ENCODE measurements at places on chromosomes 2 and 18.

GRCh38 chr2:26674771-26675170 lies 17.8 kb upstream of the KCNK3 start:
- DNase-seq = no peak

- DNase-seq = no peak
Observed at GRCh38 chr2:15448250-15448839, 112.8 kb downstream of the NBAS start.

DNA sequence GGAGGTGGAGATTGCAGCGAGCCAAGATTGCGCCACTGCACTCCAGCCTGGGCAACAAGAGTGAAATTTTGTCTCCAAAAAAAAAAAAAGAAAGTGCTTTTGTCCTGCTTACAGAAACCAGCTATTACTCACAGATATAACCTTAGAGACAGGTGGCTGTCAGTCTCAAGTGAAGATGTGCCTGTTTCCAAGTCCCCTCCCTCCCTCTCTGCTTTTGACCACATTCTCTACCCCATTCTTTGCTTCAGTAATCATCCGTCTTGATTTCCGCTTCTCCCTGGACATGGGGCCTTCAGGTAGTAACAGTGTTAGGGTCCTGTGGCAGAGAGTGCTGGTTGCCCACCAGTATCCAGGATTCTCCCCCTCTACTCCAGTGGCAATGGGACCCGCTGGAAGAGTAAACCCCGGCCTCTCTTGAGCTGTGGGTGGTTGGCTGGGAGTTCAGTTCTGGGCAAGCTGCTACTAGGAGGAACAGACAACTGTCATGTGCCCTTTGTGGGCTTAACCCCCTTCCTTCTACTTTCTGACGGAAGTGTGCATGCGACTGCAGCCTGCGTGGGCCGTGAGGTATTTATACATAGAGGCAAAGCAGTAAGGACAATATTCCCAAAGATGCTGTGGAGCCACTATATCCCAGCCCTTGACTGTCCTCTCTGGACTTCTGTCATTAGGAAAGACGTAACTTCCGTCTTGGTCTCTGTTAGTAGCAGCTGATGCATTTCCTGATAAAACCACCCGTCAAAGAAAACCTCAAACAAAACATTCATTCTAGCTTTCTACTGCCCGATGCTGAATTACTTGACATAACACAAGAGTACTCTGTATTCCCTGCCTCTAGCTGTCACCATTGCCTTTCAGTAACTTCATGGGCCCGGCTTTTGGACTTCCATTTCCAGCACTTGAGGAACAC lies 17.8 kb downstream of the PDCL3 start:
- peak; percentile 28 for DNase-seq

- DNase-seq = no peak
Observed at GRCh38 chr2:120937686-120938044, 202.0 kb downstream of the GLI2 start.

DNA sequence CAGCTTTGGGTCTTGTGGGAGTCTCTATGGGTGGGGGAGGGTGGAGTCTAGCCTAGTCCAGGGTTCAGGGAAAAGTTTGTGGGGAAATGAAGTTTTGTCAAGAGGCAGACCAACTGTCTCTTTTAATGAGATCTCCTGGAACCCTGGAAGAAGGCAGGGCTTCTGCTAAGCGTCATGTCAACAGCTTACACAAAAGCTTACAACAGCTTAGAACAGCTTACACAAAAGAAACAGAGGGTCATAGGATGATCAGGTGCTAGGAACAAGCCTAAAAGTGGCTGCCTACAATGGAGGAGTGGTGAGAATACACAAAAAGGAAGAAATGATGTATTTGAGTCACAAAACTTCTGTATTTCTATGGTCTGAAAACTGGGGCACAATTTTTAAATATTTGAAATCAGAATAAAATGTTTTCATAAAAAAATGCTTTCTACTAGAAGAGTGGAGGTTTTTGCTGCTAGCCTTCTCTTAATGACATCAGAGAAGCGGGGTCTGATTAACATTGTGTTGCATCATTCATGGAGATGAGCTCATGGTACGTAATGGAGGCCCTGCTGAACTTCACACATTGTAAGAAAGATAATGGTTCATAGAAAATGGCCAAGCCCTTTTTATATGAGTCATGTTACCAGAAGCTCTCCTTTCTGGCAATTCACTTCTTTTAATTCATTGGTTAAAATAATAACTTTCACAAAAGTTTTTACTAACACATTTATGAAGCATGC lies 351.0 kb downstream of the PIK3C3 start:
- DNase-seq = no peak

DNA sequence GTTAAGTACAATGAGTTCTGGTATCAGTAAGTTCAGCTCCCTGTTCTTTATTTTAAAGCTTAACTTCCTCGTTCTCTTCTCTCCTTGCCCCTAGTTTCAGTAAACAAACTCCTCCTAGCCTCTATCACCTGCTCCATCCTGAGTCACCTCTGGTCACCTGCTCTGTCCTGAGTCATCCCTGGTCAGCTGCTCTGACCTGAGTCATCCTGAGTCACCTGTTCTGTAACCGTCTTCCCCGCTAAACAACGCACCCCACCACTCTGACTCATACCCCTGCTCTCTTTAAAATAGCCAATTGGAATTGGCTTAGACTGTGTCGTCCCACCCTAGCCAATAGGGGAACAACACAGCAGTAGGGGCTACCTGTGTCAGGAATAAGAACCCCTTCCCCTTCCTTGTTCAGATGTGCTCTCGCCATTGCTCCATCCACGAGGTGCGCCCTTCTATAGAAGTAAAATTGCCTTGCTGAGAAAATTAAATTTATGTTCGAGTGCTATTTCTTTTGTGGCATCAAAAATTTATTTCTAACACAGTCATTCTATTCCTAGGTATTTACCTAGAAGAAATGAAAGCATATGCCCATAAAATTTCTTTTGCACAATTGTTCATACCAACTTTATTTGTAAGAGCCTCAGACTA lies 24.9 kb upstream of the RMND5A start:
- no peak for DNase-seq

GRCh38 chr2:144507441-144508171 lies 12.3 kb downstream of the ZEB2 start:
- DNase-seq = no peak

- DNase-seq = peak; percentile 59
Observed at GRCh38 chr2:50591642-50592041, 440.3 kb downstream of the NRXN1 start.

DNA sequence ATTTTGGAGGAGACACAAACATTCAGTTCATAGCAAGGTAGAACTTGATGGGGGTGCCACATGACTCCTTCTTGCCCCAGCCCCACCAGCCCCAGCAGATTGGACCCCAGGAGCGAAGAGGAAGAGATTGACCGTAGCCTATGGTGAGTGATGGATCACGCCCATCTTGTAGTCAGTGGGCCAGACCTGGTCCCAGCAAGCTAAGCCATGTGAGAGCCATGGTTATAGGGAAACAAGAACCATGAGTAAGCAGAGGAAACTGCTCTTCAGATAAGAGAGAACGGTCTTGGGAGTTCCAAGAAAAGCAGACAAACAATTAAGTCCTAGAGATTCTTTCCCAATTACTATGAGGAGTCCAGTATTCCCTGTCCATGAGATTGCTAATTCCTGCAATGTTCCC lies 4.6 kb upstream of the TCF4 start:
- no peak for DNase-seq

DNA sequence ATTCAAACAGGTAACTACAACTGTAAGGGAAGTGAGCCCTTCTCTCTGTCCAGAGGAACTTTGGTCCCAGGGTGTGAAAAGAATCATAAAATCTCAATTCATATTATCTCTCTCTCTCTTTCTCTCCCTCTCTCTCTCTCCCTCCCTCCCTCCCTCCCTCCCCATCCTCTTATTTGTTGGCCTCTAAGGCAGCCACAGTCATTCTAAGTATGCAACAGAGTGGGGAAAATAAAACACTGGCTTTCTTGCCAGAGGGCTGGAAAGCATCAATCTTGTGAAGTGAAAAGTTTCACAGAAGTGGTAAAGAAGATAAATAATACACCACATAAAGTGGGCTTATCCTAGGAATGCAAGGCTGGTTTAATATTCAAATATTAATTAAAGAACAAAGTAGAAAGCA lies 95.6 kb upstream of the KCNH7 start:
- no peak for DNase-seq

GRCh38 chr2:135909976-135910375 lies 33.7 kb upstream of the MCM6 start:
- no peak for DNase-seq

- no peak for DNase-seq
Observed at GRCh38 chr2:45845566-45845965, 194.1 kb downstream of the PRKCE start.

- no peak for DNase-seq
Observed at GRCh38 chr18:10530002-10530401, 4.2 kb downstream of the NAPG start.

DNA sequence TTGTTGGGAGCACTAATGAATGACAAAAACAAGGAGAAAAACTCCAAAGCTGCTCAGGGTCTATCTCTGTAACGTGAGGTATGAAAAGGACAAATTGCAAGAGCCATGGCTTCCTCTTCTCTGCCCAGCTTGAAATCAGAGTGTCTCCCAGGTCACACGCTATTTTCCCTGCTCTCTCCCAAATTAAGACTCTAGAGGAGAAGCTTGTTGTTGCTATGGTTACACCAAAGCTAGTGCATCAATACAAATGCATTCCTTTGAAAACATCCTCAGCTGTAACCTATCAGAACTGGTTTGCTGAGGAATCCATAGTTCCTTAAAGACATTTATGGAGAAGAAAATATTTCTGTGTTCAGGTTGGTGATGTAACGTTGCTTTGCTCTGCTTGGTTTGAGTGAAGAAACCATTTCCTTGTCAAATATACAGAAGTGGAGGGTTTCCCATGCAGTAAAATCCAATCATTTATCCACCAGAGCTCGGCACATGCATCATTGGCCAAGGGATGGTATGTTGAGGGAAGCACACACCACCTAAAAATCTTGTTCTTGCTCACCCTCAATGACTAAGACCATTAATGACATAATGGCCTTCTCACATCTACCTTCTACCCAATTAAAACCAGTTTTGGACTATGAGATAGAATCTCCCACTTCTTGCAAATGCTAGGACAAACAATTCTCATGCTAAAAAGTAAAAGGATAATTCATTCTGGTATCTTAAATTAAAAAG lies 2135.6 kb upstream of the CELF4 start:
- peak; percentile 35 for DNase-seq

- DNase-seq = no peak
Observed at GRCh38 chr18:939166-939565, 34.5 kb downstream of the ADCYAP1 start.

- no peak for DNase-seq
Observed at GRCh38 chr2:33746208-33746800, 147.2 kb upstream of the FAM98A start.

DNA sequence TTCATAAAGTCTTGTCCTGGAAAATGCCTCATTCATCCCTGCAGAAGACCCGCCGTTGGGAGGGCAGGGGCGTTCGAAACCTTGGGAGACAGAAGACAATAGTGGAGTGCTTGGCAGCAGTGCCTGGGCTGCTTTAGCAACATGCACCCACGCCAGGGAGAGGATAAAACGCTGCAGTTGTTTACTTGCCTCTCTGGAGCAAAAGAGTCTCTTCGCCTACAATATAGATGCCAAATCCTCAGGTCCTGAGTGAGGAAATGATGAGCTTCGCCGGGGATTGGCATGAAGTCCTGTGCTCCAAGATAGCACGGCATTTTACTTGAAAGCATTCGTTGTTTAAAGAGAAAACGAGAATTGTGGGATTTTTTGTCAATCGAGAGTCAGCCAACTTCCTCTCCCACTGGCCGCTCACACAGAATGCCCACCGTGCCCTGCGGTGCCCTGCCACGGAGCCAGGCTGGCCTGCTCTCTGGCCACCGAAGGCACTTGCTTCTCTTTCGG lies 152.5 kb upstream of the POU3F3 start:
- DNase-seq = peak; percentile 54

DNA sequence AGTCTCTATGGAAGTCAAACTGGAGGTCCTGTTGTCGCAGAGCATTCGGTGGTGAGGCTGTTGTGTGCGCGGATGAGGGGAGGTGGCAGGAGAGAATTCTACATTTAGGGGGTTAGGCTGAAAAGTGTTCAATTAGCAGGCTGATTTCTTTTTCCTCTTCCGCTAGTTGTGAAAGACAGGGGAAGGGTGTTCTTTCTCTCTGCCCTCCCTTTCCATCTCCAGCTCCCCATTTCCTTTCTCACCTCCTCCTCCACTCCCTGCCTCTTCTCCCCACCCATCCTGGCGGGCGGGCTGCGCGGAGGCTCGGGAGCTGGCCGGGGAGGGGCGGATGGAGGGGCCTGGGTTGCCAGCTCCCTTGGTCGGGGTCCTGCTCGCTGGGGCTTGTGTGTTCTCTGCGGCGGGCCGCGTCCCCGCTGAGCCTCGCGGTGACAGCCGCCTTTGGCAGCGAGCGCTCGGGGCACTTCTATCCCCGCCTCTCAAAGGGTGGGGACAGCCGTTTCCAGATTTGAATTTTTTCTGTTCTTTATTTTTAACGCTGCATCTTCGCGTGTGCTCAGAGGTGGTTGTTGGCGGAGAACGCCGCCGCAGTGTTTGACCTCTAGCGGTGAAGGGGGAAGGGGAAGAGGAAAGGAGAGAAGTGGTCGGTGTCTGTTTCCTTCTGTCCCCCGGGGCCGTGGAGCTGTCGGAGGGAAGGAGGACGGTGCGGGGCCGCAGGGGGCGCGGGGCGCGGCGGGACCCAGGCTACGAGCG lies 3.6 kb downstream of the SOX11 start:
- no peak for DNase-seq

DNA sequence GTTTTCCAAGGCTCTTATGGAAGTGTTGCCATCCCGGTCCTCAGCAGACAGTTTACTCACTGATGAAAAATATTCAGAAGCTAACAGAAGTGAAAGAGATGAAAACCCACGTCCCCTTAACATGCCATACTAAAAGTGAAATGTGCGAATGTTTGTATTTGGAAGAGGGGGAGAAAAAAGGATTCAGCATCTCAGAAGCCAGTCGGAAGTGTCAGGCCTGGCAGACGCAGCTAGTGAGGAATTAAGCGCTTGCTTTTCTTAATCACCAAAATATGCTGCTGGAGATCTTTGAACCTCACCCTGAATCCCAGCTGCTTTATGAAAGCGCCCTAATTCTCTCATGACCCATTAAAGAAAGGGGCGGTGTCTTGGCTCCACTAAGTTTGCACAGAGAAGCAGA lies 653.7 kb downstream of the DCDC2C start:
- DNase-seq = no peak

GRCh38 chr18:62438018-62438329 lies 84.9 kb upstream of the ZCCHC2 start:
- no peak for DNase-seq

GRCh38 chr2:30710016-30710415 lies 97.2 kb downstream of the CAPN13 start:
- DNase-seq = no peak

DNA sequence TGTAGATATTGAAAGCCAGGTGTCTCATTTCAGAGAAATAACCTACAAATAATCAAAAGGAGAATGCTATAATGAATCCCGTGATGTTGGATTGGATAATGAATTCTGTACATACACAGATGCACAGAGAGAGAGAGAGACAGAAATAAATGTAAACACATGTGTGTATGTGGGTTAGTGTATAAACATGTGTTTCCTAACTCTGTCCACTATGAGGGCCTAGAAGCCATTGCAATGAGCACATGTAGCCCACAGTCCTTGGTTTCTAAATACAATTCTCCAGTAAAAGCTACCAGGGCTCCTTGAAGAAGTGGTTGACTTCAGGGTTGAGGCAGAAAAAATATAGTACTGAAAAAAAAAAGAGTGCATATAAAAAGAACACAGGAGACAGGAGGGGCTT lies 109.5 kb downstream of the INHBB start:
- no peak for DNase-seq

Measured in hippocampal formation (tissue), 2 donors.